ENCODE measurements at places on chromosomes 12 and 14.

- no peak for DNase-seq
These were observed 53.1 kb downstream of the EIF2S3B start for GRCh38 chr12:10558789-10559188.

DNA sequence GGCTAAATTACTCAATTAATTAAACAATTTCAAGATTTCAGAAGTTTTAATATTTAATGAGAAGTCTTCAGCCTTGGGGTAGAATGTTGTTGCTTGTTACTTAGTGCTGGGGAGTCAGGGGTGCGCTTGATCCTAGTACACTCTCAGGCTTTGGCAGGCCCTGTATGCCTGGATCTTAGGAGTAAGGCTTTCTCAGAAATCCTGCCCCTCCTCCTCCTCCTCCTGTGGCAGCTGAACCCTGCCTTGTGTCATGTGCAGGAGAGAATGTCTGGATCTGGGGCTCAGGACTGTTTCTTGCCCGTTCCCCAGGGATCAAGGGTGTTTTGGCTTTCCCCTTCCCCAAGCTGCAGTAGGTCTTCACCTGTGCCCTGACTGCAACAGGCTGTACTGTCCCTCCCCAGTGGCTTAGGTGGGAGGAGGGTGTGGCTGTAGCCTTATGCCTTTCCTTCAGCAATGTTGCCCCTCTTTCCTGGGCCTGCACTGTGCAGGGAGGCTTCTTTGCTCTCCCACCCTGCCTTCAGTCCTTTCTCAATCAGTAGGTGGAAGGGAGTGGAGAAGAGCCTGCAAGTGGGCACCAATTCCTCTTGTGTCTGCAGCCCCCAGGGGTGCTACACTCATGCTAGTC is 108.2 kb downstream of the SLC38A6 start:
- DNase-seq, result no peak

- no peak for DNase-seq
These were observed 105.6 kb downstream of the DAAM1 start for GRCh38 chr14:59293935-59294661.

DNA sequence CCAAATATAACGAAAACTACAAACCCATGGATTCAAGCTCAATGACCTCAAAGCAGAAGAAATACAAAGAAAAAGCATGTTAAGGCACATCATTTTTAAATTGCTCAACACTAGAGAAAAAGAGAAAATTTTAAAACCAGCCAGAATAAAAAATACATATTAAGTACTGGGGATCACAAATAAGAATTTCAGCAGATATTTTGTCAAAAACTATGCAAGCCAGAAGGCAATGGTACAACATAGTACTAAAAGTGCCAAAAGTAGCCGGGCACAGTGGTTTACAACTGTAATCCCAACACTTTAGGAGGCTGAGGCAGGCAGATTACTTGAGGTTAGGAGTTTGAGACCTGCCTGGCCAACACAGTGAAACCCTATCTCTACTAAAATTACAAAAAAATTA is 10.2 kb downstream of the SGPP1 start:
- no peak for DNase-seq

DNA sequence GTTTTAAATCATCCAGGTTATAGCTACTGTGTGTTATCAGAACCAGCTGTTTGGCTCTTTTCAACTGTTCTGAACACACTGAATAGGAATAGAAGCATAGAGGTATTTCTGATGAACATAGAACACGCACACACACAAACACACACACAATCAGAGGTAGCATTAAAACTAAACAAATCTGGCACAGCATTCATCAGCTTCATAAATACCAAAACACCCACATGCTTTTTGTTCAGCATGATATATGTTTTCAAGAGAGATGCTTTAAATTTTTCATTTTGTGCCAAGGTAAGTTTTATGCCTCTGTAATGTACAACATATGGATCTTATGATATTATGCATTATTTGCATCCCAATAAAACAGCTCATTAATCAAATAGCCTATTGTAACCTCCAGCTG is 208.6 kb downstream of the GALC start:
- no peak for DNase-seq

GRCh38 chr12:90621927-90622326 is 333.0 kb downstream of the CCER1 start:
- DNase-seq, result no peak

DNA sequence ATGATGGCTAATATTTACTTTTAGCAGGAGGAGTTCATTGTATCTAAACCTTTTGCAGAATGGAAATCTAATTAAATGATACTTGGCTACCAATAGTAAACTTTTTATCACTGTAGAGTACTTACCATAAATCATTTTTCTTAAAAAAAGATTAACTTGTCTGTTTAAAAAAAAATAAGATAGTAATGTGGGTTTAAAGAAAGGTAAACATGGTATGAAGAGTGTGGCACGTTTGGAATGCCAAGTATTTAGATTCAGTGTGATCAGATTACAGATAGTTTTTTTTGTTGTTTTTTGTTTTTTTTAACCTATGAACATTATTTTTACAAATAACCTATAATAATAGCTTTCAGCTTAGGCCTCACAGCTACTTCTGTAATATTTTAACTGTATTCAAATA is 25.8 kb downstream of the KTN1 start:
- no peak for DNase-seq

- DNase-seq, result no peak
These were observed 65.7 kb downstream of the TNFAIP2 start for GRCh38 chr14:103188810-103189480.

GRCh38 chr14:100823413-100824080 is 2.4 kb upstream of the MEG3 start:
- no peak for DNase-seq

- DNase-seq, result no peak
These were observed 36.4 kb upstream of the PRIMA1 start for GRCh38 chr14:93824518-93825234.

DNA sequence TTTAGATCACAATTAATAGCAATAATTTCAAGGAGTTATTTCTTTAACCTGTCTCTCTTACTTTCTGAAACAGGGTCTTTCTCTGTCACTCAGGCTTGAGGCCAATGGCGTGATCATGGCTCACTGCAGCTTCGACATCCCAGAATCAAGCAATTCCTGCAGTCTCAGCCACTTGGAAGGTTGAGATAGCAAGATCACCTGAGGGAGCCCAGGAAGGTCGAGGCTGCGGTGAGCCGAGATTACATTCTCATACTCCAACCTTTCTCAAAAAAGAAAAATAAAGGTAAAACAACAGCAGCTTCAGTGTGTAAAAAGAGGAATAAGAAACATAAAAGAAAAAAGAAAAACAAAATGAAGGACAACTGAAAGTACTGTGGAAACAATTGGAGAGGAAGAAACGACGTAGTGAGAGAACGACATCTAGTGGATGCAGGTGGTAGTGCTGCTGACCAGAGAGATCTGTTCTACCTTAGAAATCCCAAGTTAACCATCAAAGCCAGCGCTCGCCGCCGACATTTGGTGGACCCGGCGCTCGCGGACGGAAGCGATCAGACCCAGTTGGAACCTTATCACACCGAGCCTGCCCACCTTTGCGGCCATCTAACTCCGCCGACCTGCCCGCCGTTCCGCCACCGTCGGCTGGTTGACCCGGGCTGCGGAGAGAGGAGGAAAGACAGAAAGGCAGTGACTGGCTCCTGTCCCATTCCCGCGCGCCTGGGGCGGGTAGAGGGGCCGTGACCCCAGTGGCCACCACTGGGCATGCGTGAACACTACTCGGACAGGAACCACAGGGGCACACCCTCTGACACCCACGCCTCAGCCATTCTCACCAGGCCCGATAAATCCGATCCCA is 196.1 kb downstream of the ALG10 start:
- DNase-seq, result peak; percentile 31

DNA sequence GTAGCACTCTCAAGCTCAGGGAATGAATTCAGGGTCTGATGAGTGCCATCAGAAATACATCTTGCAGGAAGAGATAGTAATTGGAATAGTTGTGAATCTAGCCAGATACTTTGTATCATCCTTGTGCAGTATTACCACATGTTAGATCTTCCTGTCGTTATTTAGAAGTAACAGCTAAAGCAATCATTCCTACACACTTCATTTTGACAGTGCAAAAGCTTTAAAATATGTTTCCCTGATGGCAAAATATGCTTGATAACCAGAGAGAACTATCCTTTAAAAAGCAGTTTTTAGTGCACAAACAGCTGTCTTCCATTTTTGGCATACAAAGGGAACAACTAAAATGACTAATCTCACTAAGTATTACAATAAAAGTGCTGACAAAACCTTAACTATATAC is 149.5 kb upstream of the SLC38A2 start:
- DNase-seq, result no peak

DNA sequence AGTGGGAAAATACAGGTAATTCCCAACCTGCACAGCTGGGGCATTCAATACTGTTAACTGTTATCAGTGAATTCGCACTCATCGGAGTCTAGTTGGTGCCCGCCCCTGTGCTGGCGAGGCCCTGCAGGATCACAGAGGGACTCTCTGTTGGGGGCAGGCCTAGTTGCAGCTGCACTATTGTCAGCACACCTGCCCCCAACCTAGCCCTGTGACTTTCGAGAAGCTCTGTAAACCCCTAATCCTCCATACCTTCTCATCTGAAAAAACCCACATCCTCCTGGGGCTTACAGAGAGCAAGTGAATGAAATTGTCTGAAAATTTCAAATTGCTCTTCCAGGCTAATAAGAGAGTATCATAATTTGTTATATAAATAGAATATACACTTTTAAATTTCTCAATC is 132.2 kb upstream of the NUDT4 start:
- DNase-seq, result no peak

- no peak for DNase-seq
These were observed 3.2 kb downstream of the WDR89 start for GRCh38 chr14:63638493-63638892.

- no peak for DNase-seq
These were observed 20.9 kb upstream of the ATP5MC2 start for GRCh38 chr12:53696655-53697331.

GRCh38 chr14:37515771-37516170 is 79.3 kb downstream of the FOXA1 start:
- no peak for DNase-seq

DNA sequence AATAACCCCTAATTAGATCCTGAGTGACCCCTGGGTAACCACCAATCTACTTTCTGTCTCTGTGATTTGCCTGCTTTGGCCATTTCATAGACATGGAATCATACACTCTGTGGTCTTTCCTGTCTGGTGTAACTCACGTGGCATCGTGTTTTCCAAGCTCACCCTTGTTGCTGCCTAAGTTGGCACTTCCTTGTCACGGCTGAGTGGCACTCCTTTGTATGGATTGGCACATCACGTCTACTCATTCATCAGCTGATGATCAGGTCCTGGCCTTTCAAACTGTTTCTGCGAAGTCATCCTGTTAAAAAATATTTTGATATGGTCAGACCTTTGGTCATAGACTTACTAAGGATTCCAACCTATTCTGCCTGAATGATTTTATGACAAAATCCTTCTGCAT is 87.7 kb downstream of the GLT1D1 start:
- DNase-seq, result peak; percentile 18

GRCh38 chr14:74988131-74988530 is 14.6 kb upstream of the EIF2B2 start:
- peak; percentile 57 for DNase-seq

DNA sequence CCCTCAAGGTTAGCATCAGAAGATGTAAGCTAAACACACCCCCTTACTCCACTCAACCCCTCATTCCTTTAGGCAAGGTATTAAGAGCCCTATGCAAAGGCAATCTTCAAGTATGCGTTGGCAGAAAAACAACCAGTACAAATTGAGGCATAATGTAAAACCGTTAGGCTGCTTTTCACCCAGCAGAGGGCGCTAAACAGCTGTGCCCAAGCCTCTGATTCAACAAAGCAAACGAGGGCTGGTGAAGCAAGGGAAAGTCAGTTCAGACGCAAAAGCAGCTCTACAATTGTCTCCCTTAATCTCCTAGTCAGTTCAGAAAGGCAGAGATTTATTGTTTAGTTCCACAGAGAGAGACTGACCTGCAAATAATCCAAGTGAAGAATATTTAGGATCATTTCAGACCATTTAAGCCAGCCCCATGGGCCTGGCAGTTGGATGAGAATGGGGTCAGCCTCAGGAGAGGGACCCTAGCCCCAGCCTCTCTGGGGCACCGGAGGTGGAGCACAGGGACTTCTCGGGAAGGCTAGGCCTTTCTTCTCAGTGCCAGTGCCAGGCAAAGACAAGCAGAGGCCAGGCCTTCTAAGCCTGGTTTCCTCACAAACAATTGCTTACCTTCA is 23.5 kb downstream of the DCAF5 start:
- DNase-seq, result peak; percentile 49

DNA sequence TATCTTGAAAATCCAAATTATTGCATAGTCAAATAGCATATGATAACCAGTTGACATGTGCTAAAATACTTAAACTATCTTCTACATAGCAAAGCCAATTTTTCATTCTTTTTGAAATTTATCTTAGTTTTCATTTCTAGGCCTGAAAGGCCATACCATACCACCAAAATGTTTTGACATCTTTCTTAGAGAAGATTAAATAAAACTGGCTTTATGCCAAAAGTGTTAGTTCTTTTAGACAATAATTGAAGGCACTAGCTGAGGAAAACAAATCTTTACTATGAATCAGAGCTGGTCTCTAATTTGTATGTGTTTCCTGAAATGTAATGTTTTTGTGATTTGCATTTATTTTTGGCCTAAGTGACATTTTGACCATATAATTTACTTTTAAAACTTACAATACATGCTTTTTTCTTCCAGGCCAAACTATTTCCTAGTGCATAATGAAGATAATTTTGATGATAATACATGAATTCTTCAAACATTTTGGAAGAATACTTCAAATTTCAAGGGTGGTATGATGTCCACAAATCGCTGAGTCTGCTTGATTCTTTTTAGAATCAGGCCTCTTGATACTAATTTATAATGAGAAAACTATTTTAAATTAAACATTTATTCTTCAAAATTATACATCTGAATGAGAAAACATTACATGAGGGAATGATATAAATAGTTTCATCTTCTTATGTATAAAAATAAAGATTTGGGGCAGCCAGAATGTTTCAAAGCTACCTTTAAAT is 6.5 kb upstream of the KCNMB4 start:
- DNase-seq, result no peak

GRCh38 chr12:73452672-73453469 is 1084.8 kb upstream of the ATXN7L3B start:
- DNase-seq, result no peak

GRCh38 chr12:70670948-70671347 is 33.7 kb upstream of the PTPRB start:
- DNase-seq, result no peak

DNA sequence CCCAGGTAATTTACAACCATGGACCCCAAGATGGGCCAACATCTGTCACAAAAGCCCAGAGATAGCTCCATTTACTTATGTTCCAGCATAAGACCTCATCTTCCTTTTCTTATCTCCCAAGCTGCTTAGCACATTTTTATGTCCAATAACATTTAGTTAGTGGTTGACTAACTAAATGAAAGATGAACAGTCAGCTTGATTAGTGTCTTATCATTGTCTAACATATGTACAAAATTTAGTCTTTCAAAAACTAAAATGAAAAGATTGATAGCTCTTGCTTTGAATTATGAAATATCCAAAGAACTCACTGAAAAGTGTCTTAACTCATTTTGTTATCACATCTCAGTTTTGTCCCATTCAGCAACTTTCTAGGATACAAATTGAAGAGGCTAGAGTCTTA is 163.1 kb upstream of the EGLN3 start:
- DNase-seq, result no peak

DNA sequence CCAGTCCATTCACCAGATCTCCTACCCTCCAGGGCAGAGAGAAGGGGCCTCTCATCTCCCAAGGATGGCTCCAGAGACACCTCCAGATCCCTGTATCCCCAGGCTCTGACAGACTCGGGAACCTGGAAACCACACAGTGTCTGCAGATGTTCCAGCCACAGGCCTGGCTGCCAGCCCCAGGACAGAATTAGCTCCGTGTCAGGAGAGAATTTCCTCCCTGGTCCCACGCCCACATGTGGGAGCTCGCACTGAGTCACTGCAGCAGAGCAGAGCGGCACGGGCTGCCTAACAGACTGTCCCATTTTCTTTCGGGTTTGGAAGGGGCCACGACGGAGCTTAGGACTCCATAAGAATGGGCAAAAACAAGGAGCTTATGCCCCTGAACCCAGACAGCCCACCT is 33.6 kb downstream of the CMKLR1 start:
- DNase-seq, result no peak

Measured in epithelial cell of proximal tubule (primary cell).